ENCODE measurements at places on chromosomes 16 and 17.

GRCh38 chr16:65888201-65888600 lies 478.3 kb upstream of the CDH5 start:
- DNase-seq = no peak

GRCh38 chr17:57975044-57975443 lies 13.0 kb downstream of the VEZF1 start:
- DNase-seq = no peak

DNA sequence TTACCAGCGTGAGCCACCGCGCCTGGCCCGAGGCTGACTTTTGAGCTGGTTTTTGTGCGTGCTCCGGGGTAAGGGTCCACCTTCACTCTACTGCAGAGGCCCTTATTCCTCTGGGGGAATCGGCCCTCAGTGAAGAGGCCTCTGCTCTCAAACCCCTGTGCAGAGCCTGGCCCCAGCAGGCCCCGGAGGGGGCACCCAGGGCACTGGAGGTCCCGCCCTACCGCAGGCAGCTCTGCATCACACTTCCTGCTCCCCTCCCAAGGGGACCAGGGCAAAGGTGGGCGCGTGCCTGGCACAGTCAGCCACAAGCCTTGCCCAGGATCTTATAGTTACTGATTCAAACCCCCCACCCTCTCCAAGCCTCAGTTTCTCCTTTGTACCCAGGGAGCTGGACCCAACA lies 3.6 kb upstream of the UBE2I start:
- peak; percentile 28 for DNase-seq

DNA sequence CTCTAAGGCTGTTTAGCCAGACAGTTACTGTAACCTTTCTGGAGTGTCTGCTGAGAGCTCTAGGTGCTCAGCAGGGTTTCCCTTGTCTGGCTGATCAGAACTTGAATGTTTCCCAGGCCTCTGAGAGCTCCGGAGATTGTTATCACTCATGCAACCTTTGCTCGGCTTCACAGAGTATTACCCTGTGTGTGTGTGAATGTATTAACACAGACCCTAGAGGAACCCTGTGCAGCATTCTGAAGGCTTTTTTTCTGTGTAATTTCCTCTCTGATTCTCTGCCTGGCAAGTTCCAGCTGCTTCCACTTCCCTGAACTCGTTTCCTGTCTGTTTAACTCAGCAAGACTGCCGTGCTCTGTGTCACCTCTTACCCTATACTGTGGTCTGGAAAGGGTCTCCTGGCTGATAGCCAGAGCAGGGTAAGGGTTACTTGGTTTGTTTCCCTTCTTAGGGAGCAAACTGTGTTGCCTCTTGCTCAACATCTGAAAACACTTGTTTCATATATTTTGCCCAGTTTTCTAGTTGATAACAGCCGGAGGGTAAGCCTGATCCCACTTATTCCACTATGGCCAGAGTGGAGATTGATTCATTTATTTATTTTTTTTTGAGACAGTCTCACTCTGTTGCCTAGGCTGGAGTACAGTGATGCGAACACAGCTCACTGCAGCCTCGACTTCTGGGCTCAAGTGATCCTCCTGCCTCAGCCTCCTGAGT lies 21.7 kb downstream of the PRMT7 start:
- DNase-seq = peak; percentile 28

DNA sequence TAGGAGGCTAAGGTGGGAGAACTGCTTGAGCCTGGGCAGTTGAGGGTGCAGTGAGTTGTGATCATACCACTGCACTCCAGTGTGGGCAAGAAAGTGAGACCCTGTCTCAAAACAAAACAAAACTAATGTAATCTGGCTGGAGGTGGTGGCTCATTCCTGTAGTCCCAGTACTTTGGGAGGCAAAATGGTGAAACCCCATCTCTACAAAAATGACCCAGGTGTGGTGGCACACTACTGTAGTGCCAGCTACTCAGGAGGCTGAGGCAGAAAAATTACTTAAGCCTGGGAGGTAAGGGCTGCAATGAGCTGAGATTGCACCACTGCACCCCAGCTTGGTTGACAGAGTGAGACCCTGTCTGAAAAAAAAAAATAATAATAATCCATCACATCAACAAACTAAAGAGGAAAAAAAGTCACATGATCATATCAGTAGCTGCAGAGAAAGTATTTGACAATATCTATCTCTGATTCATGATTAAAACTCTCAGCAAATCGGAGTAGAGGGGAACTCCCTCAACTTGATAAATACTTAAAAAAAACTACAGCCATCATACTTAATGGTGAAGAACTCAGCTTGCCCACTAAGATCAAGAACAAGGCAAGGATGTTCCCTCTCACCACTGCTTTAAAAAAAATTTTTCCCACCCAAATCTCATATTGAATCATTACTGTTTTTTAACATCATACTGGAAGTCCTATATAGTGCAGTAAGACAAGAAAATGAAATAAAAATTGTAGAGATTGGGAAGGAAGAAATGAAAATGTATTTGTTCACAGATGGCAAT lies 31.0 kb downstream of the DHRS7B start:
- DNase-seq = no peak

GRCh38 chr16:85935391-85935973 lies 36.5 kb downstream of the IRF8 start:
- DNase-seq = no peak

DNA sequence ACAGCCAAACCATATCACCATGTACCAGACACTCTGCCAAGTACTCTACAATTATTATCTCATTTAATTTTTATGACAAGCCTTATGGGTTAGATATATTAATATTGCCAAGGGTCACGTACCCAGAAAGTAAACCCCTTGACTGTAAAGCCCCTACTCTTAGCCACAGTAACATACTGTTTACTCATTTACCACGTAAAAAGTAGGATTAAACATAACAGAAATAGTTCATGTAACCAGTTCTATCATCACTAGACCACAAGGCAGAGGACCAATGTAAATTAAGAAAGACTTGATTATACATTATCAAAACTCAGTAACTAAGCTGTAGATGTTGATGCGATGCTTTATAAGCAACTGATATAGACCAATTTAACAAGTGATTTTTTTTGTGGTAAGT lies 101.5 kb upstream of the CNTNAP4 start:
- no peak for DNase-seq

- DNase-seq = no peak
Measured at GRCh38 chr17:17579691-17580090, 11.8 kb downstream of the PEMT start.

DNA sequence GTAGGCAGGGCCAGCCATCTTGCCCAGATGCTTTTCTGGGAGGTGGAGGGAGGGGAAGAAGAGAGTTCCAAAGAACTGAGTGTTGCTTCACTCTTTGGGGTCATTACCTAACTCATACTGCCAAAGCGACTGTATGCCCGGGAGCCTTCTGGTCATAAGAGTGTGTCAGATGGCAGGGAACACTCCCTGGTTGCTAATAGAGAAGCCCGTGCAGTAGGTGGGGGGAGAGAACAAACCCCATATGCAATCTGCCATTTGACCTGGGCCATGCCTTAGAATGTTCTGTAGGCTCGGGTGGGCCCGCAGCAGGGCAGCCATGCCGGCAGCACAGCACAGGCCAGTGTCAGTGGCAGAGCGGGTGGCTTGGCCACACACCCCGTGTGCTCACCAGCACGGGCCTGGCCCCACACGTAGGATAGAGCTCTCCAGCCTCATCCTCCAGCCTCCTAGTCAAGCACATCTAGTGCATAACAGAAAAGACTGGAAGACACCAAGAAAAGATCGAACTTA lies 120.5 kb downstream of the SOCS1 start:
- no peak for DNase-seq

DNA sequence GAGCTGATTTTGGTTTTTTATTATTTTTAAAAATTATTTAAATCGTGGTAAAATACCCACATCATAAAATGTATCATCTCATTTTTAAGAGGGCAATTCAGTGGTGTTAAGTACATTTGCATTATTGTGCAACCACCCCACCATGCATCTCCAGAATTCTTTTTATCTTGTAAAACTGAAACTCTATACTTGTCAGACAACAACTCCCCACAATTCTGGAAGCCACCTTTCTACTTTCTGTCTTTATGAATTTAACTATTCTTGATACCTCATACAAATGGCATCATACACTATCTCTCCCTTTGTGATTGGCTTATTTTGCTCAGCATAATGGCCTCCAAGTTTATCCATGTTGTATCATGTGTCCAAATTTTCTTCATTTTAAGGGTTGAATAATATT lies 97.9 kb downstream of the HS3ST3B1 start:
- DNase-seq = no peak

DNA sequence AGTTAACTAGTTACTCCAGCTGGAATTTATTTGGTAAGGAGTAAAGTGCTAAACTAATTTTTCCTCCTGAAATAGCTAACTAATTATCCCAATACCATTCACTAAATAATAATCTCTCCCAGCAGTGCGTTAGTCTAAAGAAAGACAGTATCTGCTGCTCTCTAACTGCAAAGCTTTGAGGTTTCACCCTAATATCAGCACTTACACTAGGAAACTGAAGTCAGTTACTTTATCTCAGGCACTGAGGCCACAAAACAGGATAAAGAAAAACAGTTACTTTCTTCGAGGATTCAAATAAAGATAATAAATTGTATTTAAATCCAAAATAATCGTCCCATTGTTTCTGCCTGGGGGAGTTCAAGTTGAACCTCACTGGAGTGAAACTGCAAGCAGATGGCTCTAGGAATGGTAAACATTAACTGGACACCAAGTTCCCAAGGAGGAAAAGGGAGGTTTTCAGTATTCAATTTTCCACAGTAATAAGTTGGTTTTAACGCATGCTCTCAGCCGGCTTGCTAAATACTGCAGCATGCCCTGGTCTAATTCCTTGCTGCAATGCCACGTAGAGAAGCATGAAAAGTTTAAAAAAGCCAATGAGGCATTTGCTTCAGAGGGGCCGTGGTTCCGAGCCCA lies 20.0 kb upstream of the FOXJ1 start:
- no peak for DNase-seq

DNA sequence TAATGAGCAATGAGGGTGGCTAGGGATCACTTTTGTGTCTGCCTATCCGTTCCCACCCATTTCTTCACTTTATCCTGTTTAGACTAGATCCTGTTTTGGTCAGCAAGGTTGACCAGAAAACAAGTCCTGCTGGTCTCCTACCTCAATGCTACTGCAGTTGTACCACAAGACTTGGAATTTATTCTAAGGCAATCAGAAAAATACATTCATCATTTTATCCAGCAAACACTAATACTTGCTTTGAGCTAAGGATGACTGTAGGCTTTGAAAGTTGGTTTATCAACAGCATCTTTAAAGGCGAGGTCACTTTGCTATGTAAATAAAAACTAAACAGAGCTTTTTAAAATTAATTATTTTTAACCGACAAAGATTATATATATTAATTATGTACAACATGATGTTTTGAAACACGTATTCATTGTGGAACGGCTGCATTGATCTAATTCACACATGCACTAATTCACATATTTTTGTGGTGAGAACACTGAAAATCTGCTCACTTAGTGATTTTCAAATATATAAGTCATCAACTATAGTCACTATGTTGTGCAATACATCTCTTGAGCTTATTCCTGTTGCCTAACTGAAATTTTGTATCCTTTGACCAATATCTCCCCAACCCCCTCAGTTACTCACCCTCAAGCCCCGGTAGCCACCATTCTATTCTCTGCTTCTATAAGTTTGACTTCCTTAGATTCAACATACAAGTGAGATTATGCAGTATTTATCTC lies 125.9 kb upstream of the HS3ST3A1 start:
- DNase-seq = no peak

GRCh38 chr17:7133424-7133823 lies 18.8 kb upstream of the ASGR2 start:
- DNase-seq = peak; percentile 76

GRCh38 chr16:30925995-30926811 lies 2.8 kb downstream of the FBXL19 start:
- DNase-seq = no peak

DNA sequence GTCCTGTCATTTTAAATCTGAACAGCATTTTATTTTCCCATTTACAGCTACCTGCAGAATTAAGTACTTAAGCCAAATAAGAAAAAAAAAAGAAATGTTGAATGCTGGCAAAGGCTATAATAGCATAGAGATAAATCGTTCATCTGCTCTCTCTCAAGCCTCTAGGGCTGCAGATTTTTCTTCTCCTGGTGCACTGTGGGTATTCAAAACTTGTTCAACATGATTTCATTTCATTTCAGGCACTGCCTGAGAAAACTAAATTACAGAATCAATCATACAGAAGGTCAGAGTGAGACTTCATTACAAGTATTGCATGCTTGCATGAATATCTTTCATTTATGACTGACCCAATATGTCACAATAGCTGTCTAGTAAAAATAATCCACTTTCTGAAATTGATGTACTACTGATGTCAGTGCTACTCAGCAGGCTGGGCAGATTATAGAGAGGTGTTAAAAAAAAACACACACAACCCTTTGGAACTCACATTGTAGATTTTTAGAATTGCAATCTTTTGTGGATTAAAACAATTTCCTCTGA lies 86.2 kb downstream of the TOX3 start:
- DNase-seq = no peak

DNA sequence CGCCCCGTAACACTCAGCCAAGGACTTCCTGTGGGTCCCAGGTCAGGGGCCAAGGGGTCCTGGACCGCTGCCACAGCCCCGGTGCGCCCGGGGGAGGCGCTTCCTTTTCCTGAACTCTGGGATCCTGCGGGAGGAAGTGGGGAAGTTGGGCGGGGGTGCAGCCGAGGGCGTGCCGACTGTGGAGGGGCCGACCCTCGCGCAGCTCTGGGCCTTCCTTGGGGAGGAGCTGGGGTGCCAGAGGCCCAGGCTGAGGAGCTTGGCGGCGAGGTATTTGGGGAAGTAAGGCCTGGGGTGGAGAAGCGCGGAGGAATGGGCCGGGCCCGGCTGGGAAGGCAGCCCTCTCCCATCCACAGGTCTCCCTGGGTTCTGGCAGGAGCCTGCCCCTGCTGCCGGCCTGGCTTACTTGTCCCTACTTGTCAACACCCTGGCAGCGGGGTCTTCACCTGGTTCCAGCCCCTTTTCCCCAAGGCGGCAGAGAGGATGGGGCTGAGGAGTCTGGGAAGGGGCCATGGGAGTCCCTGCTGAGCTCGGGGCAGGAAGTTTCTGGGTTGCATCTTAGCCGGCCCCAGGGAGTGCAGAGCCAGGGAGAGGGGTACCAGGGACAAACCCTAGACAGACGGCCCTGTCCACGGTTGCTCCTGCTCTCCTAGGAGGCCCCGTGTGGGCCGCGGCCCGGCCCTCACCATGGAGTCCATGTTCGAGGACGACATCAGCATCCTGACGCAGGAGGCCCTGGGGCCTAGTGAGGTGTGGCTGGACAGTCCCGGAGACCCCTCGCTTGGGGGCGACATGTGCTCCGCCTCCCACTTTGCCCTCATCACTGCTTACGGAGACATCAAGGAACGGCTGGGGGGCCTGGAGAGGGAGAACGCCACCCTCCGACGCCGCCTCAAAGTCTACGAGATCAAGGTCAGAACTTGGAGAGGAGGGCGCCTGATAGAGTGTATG lies 1.7 kb downstream of the TBKBP1 start:
- DNase-seq = no peak

DNA sequence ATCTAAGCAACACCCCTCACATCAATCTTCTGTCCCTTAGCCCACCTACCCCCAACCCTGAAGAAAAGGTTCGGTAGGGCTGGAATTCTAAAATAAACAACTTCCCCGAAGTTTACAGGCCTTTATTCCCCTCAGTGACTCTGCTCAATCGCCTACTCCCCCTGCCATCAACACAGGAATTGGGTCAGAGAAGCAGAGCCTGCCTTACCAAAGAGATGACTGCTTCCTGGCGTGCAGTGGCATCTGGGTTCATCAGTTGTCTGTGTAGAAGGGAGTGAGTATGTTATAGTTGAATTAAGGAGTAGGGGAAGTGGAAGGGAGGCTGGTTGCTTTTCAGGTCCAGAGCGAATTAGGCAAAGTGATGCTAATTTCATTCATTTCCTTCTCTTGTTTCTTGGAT lies 12.7 kb downstream of the HEATR9 start:
- DNase-seq = no peak

GRCh38 chr16:57434003-57434402 lies 13.2 kb downstream of the CIAPIN1 start:
- no peak for DNase-seq
